ENCODE measurements at places on chromosomes 4 and X. TPM values are rescaled to one million over a fixed set of nuclear protein-coding genes. Genes with fewer than 3 reads are reported as not detected.

GRCh38 chr4:154908168-154908567 lies 127.1 kb downstream of the RBM46 start:
- no peak for DNase-seq

DNA sequence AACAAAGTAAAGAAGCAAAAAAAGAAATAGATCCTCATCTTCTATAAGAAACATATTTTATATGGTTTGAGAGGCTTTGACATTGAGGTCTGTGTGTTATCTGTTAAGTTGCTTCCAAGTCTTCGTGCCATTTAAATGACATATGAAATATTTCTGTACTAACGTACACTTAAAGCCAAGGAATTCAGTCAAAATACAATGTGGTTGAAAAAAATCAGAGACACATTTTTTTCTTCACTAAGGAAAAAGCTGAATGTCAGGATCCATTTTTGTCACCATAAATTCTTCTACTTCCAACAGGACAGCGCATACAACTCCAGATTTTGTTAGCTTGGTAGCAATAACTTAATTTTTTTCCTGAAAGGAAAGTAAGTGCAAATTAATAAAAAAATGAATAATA lies 168.5 kb downstream of the FAT4 start:
- DNase-seq = no peak

DNA sequence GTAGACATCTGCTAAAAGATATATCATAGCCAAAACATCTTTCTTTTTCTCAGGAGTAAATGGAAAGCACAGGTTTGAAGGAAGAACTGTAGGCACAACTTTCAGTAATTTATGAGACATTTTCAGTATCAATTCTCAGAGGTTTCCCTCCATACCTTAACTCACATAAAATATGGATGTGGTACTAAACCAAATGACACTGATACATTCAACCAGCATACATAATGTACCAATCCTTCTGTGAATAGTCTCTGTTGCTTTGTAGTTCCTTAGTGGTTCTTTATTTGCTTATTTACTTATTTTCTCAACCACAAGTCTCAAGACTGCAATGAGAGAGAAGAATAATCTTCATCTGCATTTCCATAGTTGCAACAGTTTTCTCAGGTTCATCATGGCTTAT lies 96.1 kb downstream of the ARHGAP24 start:
- no peak for DNase-seq

DNA sequence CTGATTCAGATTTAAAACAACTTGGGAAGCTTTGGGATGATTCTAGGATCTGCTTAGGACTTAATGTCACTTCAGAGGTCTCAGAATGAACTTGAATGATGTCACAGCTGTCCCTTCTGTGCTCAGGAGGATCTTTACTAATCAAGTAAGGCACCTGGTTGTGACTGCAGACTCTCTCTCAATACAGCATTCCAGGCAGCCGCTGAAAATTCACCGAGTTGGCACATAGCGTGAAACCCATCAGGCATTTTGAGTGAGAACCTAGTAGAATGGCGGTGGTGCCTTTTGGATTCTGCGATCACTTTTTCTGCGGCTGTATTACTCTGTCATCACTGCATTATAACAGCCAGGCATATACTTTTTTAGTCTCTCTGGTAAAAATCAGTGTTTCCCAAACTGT lies 16.5 kb downstream of the SNX25 start:
- DNase-seq = no peak

- DNase-seq = no peak
These were observed 1269.5 kb downstream of the RAPGEF2 start for GRCh38 chr4:160372390-160372789.

DNA sequence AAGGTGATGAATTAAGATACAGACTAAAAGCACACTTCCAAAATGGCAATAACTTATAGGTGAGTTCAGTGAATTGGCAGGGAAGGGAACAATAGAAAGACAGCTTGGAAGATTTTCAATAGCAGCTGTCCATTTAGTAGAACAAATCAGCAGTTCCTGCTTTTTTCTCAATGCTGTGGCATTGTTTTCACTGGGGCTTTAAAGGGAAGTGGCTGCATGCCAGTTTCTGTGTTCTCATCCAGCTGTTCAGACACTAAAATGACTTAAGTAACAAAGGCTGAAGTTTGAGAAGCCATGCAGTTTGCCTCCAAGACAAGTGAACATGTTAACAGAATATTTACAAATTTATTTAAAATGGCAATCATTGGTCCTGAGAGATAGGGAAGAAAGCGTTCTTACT lies 291.9 kb downstream of the FAM47A start:
- DNase-seq = no peak

DNA sequence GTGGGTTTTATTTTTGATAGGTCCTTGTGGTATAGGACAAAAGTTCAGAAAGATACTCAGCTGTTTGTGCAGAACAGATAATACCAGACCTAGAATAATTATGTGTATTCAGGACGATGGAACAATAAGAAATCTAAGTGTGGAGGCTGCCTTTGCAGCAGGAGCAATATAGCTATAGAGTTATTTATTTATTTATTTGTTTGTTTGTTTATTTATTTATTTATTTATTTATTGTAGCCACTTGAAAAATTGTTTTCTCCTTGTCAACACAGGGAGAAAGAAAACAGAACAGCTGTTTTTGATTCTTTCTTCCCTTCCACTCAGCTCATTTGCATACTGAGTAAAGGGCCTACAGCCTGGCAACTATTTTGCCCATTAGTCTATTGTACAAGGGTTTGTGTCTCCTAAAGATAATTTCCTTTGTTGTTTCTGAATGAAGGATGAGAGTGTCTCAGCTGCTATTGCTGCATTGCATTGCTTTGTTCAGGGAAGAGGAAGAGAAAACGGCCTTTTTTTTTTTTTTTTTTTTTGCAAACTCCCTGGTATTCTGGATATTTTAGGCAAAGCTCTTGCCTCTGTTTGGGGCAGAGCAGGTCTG lies 56.0 kb upstream of the ESX1 start:
- DNase-seq = no peak

DNA sequence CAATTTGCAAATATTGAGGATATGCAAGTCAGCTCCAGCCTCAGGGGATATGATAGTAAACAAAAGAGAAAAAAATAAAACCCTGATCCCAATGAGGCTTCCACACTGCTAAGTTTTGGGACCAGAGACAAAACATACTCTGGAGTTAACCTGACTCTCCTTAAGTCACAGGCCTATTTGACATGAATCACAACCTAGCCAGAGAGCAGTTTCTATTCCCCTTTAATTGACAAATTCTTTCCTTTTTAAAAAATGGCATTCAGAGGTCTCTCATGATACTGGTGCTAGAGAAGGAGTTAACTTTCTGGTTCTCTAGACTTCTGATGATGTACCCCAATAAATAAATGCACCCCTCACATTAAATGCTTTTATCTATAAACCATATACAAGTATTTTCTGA lies 8.8 kb downstream of the ACSL1 start:
- no peak for DNase-seq

DNA sequence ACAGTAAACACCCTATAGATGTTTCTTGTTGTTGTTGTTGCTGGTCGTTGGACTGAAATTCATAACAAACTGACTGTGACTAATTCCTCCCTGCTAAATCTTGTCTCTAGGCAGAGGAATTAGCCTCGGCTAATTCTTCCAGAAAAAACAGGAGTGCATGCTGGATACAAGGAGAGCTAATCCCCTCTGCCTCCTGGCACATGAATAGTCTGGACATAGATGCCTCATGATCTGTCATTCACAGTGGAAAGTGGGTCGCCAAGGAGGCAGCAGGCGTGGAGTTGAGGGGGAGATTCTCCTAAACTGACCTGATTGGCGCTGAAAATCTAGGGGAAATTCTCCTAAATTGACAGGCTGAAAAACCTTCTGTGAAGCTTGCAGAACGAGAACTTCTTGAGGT lies 220.1 kb downstream of the DCTD start:
- no peak for DNase-seq

- no peak for DNase-seq
These were observed 232.9 kb upstream of the ANKRD50 start for GRCh38 chr4:124945422-124945821.

DNA sequence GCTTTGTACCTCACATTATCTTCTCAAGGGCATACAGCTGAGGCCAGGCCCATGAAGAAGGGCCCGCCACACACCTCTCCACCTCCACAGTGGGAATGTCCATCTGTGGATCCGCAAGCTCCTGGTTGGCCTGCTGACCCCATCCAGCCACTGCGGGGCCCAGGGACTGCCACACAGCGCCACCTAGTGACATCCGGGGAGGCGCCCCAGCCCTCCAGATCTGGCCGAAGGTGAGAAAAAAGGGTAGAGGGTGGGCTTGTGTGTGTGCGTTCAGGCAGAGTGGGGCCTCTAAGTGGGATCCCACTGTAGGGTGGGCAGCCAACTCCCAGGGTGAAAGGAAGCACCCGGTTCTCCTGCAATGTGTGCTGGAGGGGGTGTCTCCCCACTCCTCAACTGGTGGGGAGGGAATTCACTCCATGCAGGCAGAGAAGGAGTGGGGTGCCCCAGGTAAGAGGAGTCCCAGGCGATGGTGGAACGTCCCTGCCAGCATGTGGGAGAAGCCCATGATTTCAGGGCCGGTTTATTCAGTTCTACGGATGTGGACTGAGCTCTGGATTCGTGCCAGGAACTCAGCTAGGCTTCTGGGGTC lies 117.3 kb downstream of the ENPP6 start:
- DNase-seq = peak; percentile 44

DNA sequence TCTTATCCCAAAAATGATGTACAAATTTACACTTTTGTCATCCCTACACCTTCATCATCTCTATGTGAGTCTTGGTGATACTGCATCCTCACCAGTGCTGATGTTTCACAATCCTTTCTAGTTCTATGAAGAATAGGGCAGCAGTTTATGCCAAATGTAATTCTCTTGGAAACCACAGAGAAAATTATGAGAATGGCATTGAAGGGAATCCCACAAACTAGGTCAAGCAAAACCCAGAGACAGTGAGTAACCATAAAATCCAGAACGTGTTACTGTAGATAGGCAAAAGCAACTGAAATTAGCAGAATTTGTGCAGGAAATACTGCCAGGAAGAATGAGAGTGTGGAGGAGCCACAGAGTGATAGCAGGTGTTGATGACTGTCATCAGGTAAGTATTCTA lies 24.5 kb downstream of the IL15 start:
- no peak for DNase-seq

DNA sequence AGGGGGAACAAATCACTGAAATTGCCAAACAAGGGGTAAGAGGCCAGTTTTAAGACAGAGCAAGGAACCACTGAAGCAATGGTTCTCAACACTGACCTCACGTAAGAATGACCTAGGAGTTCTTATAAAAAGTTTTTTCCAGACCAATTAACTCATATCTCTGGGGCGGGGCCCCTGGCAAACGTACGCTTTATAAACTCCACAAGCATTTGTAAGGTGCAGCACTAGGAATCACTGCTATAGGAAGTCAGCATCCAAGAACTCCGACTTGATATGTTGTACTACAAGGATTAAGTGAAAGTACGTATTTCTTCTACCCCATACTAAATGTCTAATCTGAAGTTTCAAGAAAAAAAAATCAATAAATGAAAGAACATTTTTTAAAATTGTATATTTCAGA lies 269.9 kb downstream of the RCHY1 start:
- no peak for DNase-seq

DNA sequence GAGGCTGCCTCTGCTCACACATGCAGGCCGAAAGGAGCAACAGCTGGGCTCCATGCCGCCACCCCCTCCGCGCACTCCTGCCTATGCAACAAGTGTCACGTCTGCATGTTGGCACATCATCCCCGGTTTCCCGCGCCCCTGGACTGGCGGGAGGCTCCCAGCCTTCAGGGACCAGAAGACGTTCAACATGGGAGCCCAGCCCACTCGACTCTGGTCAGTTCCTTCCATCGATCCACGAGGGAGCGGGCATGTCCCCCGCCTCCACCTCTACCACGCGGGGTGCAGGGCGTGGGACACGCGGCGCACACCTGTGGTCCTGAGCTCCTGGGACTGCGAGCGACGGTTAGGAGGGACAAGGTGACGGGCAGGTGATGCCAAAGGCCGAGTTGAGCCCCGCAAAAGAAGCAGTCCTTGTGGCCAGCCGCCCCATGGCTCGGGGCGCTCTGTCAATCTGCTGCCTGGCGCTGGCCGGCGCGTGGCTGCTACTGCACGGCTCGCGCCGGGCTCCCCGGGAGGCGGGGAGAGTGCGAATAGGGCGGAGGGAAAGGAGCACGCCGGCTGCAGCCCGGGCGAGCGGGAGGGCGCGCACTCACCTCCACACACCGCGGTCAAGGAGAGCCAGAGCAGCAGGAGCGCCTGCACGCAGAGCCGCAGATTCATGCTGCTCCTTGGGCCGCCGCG lies 645 bp downstream of the APLN start:
- no peak for DNase-seq

DNA sequence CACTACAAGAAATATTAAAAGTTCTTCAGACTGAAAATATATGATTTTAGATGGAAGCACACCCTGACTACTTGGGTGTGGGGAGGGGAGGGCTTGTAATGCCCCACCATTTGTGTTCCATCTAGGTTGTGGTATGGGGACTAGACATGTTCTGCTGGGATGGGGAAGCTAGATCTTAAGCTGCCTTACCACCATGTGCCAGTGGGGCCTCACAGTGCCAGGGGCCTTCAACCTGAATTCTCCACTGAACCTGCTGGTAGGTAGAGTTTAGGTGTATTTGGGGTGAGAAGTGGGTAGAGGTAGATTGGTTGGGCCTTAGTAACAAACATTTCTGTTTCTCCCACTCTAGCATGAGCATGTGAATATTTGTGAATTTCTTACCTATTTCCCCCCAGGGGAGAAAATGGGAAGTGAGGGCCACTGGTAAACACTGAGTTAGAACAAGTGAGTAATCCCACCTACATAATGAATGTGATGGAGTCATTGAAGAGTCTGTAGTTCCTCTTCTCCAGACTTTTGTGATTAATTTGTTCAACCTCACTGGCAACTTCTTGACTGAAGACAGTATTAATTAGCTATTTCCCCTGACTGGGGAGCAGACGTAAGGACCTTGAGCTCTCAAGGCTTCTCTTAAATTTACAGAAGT lies 44.0 kb downstream of the BRCC3 start:
- DNase-seq = no peak

DNA sequence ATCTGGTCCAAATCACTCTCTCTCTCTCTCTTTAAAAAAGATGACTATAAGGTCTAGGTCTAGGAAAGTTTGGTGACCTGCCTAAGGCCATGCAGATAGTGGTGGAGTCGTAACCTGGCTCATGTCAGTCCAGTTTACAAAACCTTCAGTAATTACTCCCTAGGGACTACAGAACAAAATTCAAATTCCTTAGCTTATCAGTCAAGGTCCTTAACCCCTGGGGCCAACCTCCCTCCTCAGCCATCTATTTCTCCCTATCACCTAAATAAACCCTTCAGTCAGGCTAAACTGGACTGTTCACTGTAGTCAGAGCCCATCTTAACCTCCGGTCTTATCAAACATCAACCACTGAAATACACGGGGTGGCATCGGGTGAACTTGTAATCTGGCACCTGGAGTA lies 68.9 kb downstream of the MAP3K15 start:
- no peak for DNase-seq

GRCh38 chr4:119550857-119551532 lies 77.6 kb downstream of the PDE5A start:
- no peak for DNase-seq

The ODAPH gene
- total RNA-seq = not detected

The TSPAN7 gene
- total RNA-seq = 21.8 TPM

The ADRA2C gene
- 3.0 TPM for total RNA-seq

The CENPVL2 gene
- 1.4 TPM for total RNA-seq

The RAB40A gene
- total RNA-seq = 0.89 TPM

The SLC26A1 gene
- total RNA-seq = 2.6 TPM

The PAGE5 gene
- total RNA-seq = not detected

The NSUN7 gene
- 20.1 TPM for total RNA-seq

The XAGE1A gene
- not detected for total RNA-seq

The PNMA3 gene
- 32.8 TPM for total RNA-seq
